Astrocyte (in vitro differentiated cells and primary cell): ENCODE measurements at places on chromosomes 11 and 22. TPM values are rescaled to one million over a fixed set of nuclear protein-coding genes. Genes with fewer than 3 reads are reported as not detected.
A peak's percentile ranks its signal among the peaks of the same experiment; 100 is the strongest.

DNA sequence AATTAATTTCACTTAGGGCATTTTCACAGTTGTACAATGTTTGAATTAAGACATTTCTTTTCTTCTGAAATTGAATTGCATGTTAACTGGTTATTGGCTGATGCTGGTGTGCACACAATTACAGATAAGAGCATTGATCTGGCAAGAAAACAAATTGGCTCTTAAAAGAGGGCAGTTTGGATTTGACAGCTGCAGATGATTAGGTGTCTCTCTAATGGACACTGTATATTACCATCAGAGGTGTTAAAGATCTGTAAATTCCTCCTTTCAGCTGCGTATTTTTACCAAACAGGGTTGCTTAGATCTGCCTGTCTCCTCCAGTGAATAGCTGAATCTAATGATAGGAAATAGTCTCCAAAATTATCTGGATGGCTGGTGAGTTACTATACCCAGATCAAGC is 198.5 kb downstream of the BLID start:
- H3K4me1 ChIP-seq = no peaks in the 10 kb centered on the region
- H3K27ac ChIP-seq = no peak overlapping the region
- H3K36me3 ChIP-seq = no peaks in the 10 kb centered on the region
- no peak for DNase-seq
- no peaks in the 10 kb centered on the region for H3K27me3 ChIP-seq
- no peak overlapping the region for H3K4me3 ChIP-seq

DNA sequence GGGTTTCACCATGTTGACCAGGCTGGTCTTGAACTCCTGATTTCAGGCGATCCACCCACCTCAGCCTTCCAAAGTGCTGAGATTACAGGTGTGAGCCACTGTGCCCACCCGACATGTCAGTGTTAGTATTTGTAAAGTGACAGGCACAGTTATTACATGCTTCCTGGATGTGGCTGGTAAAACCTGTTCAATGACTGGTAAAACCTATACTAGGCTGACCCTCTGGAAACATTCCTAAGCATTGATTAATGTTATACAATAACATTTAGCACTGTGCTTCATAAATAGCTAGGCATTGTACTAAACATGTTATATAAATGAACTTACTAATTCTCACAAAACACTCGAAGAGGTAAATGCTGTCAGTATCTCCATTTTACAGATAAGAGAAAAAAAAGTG is 20.9 kb upstream of the JHY start:
- no peak overlapping the region for H3K27ac ChIP-seq
- H3K27me3 ChIP-seq = no peaks in the 10 kb centered on the region
- DNase-seq = no peak
- H3K4me1 ChIP-seq = peaks cover 7% of the 10 kb centered on the region

DNA sequence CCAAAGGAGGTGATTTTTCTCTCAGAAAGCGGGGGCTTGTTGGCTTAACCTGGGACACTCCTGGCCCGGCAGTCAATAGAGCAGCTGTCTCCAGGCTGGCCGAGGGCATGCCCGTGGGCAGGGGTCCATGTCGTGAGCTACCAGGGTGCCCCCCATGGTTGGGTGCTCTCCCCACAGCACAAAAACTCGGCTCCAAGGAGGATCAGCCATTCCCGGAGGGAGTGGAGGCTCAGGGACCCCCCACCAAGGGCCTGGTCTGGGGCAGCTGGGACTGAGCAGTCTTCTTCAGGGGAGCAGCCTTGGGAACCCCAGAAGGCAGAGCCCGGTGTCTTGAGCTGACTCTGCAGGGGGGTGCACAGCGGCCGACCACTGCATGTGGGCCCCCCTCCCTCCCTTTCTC is 20.8 kb upstream of the TH start:
- H3K36me3 ChIP-seq = no peaks in the 10 kb centered on the region
- no peak overlapping the region for H3K27ac ChIP-seq
- DNase-seq = no peak
- H3K4me1 ChIP-seq = no peaks in the 10 kb centered on the region

- DNase-seq = no peak
- H3K27ac ChIP-seq = no peak overlapping the region
- H3K27me3 ChIP-seq = no peaks in the 10 kb centered on the region
- no peaks in the 10 kb centered on the region for H3K4me1 ChIP-seq
- no peaks in the 10 kb centered on the region for H3K36me3 ChIP-seq
These were observed 281.5 kb upstream of the CTSC start for GRCh38 chr11:88619071-88619425.

- H3K4me1 ChIP-seq = peaks cover 11% of the 10 kb centered on the region
- no peak overlapping the region for H3K4me3 ChIP-seq
- DNase-seq = peak; percentile 36
- H3K36me3 ChIP-seq = no peaks in the 10 kb centered on the region
These were observed 40.9 kb upstream of the BIRC3 start for GRCh38 chr11:102276362-102276761.

OR52H1 gene
- not detected in 2 replicates for total RNA-seq

DNA sequence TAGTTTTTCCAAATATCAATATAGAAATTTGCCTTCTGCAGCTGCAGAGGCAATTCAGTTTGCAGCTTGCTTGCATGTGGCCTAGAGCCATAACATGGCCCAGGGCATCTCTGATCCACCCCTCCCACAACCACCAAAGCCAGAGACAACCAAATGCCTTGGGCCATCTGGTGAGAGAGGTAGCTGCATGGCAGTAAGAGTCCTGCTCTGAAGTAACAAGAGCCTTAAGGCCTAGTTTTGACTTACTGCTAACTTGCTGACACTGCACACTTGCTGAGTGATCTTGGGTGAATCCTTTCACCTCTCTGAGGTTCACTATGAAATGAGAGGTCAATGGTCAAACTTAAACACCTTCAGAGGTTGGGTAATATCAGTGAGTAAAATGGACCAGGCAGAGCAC is 4.9 kb upstream of the SPECC1L start:
- H3K27ac ChIP-seq = no peak overlapping the region
- H3K4me1 ChIP-seq = peaks cover 5% of the 10 kb centered on the region
- H3K36me3 ChIP-seq = no peaks in the 10 kb centered on the region

DNA sequence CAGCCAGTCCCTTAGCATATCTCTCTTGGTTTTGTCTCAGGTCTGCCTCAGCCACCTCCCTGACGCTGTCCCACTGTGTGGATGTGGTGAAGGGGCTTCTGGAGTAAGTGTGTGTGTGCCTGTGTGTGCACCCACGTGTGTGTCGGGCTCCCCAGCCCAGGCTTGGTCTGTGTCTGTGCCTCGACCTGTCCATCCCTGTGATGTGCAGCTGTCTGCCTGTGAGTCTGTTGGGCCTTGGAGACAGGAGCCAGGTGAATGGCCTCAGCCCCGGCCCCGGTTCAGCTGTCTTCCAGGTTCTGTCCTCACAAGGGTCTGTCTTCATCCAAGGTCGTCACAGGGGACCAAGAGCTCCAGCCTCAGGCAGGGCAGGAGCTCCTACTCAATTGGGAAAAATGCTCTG is 9.8 kb downstream of the ATG16L2 start:
- no peaks in the 10 kb centered on the region for H3K36me3 ChIP-seq
- DNase-seq = no peak
- H3K27ac ChIP-seq = no peak overlapping the region
- H3K27me3 ChIP-seq = no peaks in the 10 kb centered on the region
- H3K4me3 ChIP-seq = no peak overlapping the region

- H3K27ac ChIP-seq = no peak overlapping the region
- H3K27me3 ChIP-seq = peaks cover 13% of the 10 kb centered on the region
- H3K36me3 ChIP-seq = no peaks in the 10 kb centered on the region
- no peak for DNase-seq
These were observed 6.2 kb upstream of the UBE4A start for GRCh38 chr11:118353084-118353710.

DNA sequence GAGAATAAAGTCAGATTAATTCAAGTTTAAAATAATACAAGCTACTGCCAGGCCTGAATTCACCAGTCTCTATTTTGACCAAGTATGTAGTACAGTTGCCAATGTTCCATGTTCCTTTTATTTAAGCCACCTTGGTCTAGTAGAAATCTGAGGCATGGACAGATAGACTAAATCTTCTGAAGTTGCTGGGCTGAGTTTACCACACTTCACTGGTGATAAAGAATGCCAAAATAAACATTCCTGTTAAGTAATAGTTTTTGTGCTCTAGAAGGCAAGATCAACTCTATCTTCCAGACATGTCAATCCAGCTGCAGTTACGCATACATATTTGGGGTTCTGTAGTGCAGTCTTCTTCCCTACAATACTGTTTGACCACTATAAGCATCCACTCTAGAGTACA is 83.9 kb upstream of the C11orf87 start:
- H3K27ac ChIP-seq = no peak overlapping the region
- no peaks in the 10 kb centered on the region for H3K36me3 ChIP-seq
- H3K4me3 ChIP-seq = no peak overlapping the region
- no peaks in the 10 kb centered on the region for H3K27me3 ChIP-seq

CHID1 gene
- 72.6 and 74.6 TPM in 2 replicates for total RNA-seq

GRCh38 chr22:37049224-37049623 is 2.3 kb upstream of the KCTD17 start:
- peaks cover 5% of the 10 kb centered on the region for H3K4me1 ChIP-seq
- H3K4me3 ChIP-seq = no peak overlapping the region
- DNase-seq = no peak

GRCh38 chr11:7654195-7654705 is 19.1 kb downstream of the CYB5R2 start:
- H3K4me3 ChIP-seq = no peak overlapping the region
- no peaks in the 10 kb centered on the region for H3K27me3 ChIP-seq
- no peaks in the 10 kb centered on the region for H3K4me1 ChIP-seq
